ENCODE measurements at places on chromosomes 16 and 17.
A peak's percentile ranks its signal among the peaks of the same experiment; 100 is the strongest.

- H3K4me1 ChIP-seq = peaks cover 18% of the 10 kb centered on the region
- no peak for DNase-seq
- H3K36me3 ChIP-seq = peaks cover 3% of the 10 kb centered on the region
- H3K4me3 ChIP-seq = no peak overlapping the region
Measured at GRCh38 chr17:78184868-78185267, 2.0 kb downstream of the TK1 start.

GRCh38 chr16:72094266-72094610 is 591 bp downstream of the DHX38 start:
- H3K27ac ChIP-seq = peak overlapping the region; percentile 97
- no peaks in the 10 kb centered on the region for H3K27me3 ChIP-seq
- H3K4me1 ChIP-seq = peaks cover 61% of the 10 kb centered on the region
- DNase-seq = no peak
- H3K36me3 ChIP-seq = peaks cover 57% of the 10 kb centered on the region

DNA sequence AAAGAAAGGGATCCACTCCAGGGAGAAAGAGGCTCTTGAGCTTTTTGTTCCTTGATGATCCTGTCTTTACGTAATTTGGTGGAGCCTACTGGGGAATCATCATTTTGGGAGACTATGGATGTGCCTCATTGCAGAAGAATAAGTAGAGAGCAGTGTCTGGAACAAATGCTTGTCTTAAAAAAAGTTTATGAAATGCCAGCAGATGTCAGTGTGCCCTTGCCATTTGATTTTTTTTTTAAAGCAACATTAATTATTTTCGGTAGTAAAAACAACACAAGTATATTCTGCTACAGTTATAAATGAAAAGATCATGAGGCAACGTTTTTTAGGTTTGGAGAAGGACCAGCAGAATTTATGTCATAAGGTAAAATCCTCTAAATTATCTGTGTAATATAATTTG is 934.8 kb upstream of the EEF2KMT start:
- no peaks in the 10 kb centered on the region for H3K36me3 ChIP-seq
- no peaks in the 10 kb centered on the region for H3K27me3 ChIP-seq

- no peaks in the 10 kb centered on the region for H3K27me3 ChIP-seq
- no peak overlapping the region for H3K4me3 ChIP-seq
- peaks cover 11% of the 10 kb centered on the region for H3K36me3 ChIP-seq
- H3K4me1 ChIP-seq = no peaks in the 10 kb centered on the region
- no peak overlapping the region for H3K27ac ChIP-seq
Measured at GRCh38 chr16:47236716-47237115, 93.0 kb upstream of the NETO2 start.

GRCh38 chr17:80025140-80025539 is 10.5 kb downstream of the TBC1D16 start:
- H3K27me3 ChIP-seq = no peaks in the 10 kb centered on the region
- no peak overlapping the region for H3K27ac ChIP-seq
- peaks cover 3% of the 10 kb centered on the region for H3K36me3 ChIP-seq
- no peak overlapping the region for H3K4me3 ChIP-seq
- DNase-seq = no peak

DNA sequence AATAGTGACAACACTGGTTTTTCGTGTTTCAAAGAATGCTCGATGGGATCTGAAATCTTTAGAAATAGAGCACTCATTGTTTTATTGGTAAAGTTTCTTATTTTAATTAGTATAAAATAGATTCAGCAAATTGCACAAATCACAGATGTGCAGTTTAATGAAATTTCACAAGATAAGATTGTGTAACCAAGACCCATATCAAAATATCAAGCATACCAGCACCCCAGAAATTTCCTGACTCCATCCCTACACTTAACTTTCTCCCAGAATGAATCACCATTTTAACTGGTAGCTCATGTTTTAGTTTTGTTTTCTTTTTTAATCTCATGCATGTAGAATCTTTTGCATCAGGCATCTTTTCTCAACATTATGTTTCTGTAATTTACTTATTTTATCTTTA is 185.9 kb downstream of the KCNJ2 start:
- H3K27ac ChIP-seq = no peak overlapping the region
- DNase-seq = no peak
- H3K4me1 ChIP-seq = no peaks in the 10 kb centered on the region
- H3K4me3 ChIP-seq = no peak overlapping the region
- H3K36me3 ChIP-seq = no peaks in the 10 kb centered on the region
- H3K27me3 ChIP-seq = no peaks in the 10 kb centered on the region

DNA sequence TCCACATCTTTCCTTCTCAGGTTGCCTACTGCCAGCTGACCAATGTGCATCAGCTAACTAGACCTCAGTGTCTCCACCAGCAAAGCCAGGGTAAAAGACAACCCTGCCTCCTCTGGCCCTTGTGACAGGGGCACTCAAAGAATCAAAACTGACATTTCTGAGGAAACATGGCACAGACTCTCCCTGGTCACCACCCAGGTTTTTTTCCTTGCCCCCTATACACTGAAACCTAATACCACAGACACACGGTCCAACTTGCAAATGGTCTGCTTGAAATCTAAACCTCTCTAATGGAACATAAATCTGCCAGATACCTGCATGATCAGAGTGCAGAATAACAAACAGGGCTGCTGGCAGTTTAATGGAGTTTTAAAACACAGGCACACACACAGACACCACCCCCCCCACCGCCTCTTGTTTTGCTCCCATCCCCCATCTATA is 19.5 kb upstream of the CORO6 start:
- H3K27me3 ChIP-seq = no peaks in the 10 kb centered on the region
- peak overlapping the region; percentile 73 for H3K27ac ChIP-seq
- H3K36me3 ChIP-seq = peaks cover 40% of the 10 kb centered on the region
- no peak overlapping the region for H3K4me3 ChIP-seq
- DNase-seq = no peak
- H3K4me1 ChIP-seq = peaks cover 11% of the 10 kb centered on the region

DNA sequence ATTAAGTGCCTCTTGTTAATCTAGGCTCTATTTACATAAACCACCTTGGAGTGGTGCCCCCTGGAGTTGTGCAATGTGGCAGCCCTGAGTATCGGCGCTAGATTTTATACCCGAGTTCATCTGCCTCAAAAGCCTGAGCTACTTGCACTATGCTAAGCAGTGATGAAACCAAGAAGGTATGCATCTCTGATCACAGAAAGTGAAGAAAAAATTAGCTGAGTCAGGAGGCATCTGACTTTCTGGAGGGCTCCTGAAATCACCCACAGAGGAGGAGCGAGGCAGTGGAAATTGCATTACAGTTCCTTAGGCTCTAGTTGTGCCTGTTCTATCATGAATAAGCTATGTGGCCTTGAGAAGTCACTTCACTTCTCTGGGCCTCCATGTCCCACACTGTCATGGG is 80.3 kb upstream of the PSMD7 start:
- no peaks in the 10 kb centered on the region for H3K36me3 ChIP-seq
- H3K4me1 ChIP-seq = no peaks in the 10 kb centered on the region
- no peak overlapping the region for H3K27ac ChIP-seq
- peaks cover 31% of the 10 kb centered on the region for H3K27me3 ChIP-seq
- H3K4me3 ChIP-seq = no peak overlapping the region

GRCh38 chr17:15479703-15480102 is 12.3 kb upstream of the CDRT4 start:
- peaks cover 7% of the 10 kb centered on the region for H3K36me3 ChIP-seq
- H3K4me1 ChIP-seq = peaks cover 3% of the 10 kb centered on the region
- H3K4me3 ChIP-seq = no peak overlapping the region
- DNase-seq = no peak

DNA sequence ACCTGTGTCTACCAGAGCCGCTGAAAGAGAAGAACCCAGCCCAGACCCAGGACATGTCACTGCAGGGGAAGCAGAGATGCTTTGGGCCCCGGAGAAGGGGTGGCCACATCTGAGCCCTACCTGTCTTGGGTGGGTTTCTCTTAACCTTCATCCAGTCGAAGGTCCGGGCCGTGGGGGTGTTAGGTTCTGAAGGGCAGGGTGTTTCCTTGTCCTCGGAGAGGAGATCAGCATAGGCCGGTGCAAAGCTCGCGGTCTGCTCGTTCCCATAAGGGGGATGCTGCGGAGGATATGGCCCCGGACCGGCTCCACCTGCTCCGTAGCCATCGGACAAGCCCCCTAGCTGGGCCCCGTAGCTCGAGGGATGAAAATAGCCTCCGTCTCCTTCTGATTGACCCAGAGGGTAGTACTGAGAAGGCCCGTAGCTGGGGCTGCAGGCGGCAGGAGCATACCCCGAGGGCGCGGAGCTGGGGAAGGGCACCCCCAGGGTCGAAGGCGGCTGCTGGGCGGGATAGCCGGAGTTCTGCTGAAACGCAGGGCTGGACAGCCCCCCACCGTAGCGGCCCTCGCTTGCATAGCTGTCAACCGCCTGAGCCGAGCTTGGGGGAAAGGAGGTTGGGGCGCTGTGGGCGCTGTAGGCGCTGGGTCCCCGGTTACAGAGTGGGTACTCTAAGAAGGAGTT is 464 bp downstream of the HOXB1 start:
- H3K36me3 ChIP-seq = no peaks in the 10 kb centered on the region
- DNase-seq = no peak
- H3K27me3 ChIP-seq = peaks cover 29% of the 10 kb centered on the region
- no peak overlapping the region for H3K4me3 ChIP-seq

GRCh38 chr16:53872248-53873221 is 168.6 kb downstream of the FTO start:
- H3K27me3 ChIP-seq = no peaks in the 10 kb centered on the region
- peaks cover 4% of the 10 kb centered on the region for H3K4me1 ChIP-seq
- no peak overlapping the region for H3K27ac ChIP-seq
- peaks cover 11% of the 10 kb centered on the region for H3K36me3 ChIP-seq

GRCh38 chr16:84379709-84380362 is 11.5 kb downstream of the ATP2C2 start:
- no peak overlapping the region for H3K27ac ChIP-seq
- H3K4me3 ChIP-seq = no peak overlapping the region
- H3K27me3 ChIP-seq = peaks cover 72% of the 10 kb centered on the region
- H3K36me3 ChIP-seq = no peaks in the 10 kb centered on the region
- DNase-seq = no peak

- peaks cover 5% of the 10 kb centered on the region for H3K4me1 ChIP-seq
- no peak overlapping the region for H3K27ac ChIP-seq
- no peak for DNase-seq
- H3K27me3 ChIP-seq = no peaks in the 10 kb centered on the region
- H3K36me3 ChIP-seq = peaks cover 4% of the 10 kb centered on the region
- no peak overlapping the region for H3K4me3 ChIP-seq
Measured at GRCh38 chr16:75007443-75007842, 8.6 kb downstream of the ZNRF1 start.

- H3K27ac ChIP-seq = peak overlapping the region; percentile 97
- peak; percentile 40 for DNase-seq
- H3K27me3 ChIP-seq = no peaks in the 10 kb centered on the region
- H3K4me3 ChIP-seq = peak overlapping the region; percentile 92
- peaks cover 35% of the 10 kb centered on the region for H3K36me3 ChIP-seq
Measured at GRCh38 chr16:2776500-2777139, 460 bp downstream of the ELOB start.

DNA sequence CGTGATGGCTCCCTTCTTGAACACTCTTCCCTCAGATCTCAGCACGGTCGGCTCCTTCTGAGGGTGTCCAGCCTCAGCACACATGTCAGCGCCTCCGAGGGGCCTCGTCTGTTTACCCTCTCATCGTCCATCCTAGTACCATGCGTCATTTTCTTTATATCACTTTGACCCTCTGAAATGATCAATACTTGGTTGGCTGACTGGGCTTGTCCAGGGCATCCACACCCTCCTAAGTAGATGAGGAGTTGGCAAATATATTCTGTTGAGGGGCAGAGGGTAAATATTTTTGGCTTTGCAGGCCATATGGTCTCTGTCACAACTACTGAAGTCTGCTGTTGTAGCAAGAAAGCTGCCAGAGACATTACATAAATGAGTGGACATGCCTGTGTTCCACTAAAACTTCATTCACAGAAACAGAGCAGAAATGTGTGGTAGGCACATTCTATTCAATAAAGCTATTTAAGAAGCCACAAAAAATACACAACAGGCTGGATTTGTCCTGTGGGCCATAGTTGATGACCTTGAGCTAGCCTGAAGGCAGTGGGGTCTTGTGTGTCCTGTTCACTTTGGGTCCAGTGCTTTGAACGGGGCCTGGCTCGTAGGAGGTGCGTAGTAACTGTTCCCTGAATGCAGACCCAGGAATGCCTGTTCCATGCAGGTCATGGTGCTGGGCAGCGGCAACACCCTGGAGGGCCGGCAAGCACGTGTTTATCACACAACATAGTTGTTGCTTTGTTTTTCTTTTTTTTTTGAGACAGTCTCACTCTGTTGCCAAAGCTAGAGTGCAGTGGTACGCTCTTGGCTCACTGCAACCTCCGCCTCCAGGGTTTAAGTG is 185.8 kb downstream of the SNX29 start:
- H3K27me3 ChIP-seq = no peaks in the 10 kb centered on the region
- H3K4me1 ChIP-seq = peaks cover 8% of the 10 kb centered on the region
- DNase-seq = no peak
- peaks cover 3% of the 10 kb centered on the region for H3K36me3 ChIP-seq
- H3K27ac ChIP-seq = peak overlapping the region; percentile 3

- H3K4me1 ChIP-seq = peaks cover 40% of the 10 kb centered on the region
- no peak for DNase-seq
- H3K27ac ChIP-seq = peak overlapping the region; percentile 83
- peak overlapping the region; percentile 85 for H3K4me3 ChIP-seq
- H3K27me3 ChIP-seq = no peaks in the 10 kb centered on the region
Measured at GRCh38 chr17:56913353-56913866, 439 bp downstream of the TRIM25 start.

GRCh38 chr16:13324851-13325250 is 423.5 kb downstream of the SHISA9 start:
- no peaks in the 10 kb centered on the region for H3K27me3 ChIP-seq
- no peaks in the 10 kb centered on the region for H3K36me3 ChIP-seq
- no peaks in the 10 kb centered on the region for H3K4me1 ChIP-seq
- H3K27ac ChIP-seq = no peak overlapping the region

DNA sequence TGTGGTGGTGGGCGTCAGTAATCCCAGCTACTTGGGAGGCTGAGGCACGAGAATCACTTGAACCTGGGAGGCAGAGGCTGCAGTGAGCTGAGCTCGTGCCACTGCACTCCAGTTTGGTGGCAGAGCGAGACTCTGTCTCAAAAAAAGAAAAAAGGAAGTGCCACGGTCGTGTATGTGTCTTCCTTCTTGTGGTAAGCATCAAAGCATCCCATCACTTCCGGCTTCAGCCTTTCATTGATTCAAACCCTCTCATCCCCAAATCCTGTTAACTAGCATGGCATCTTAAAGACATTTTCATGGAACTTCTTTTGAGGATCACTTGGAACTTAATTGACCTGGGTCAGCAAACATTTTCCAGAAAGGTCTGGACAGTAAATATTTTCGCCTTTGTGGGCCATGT is 126.2 kb downstream of the CPPED1 start:
- H3K27me3 ChIP-seq = no peaks in the 10 kb centered on the region
- DNase-seq = no peak

DNA sequence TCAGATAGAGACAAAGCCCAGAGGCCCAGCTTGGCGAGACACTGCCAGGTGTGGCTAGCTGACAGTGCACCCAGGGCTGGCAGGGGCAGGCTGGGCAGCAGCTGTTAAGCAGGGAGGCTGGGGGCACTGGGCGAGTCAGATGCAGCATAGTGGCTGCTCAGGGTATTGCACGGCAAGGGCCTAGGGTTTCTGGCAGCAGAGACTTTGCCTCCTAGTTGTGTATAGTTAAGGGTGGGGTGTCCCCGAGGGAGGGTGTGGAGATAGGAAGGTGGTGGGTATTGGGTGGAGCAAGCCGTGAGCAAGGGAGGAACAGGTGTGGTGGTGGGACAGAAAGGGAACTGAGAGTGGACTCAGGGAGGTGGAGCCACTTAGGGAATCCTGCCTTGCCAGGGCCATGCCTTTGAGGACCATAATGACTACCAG is 66.0 kb downstream of the SMPD3 start:
- no peak for DNase-seq
- no peak overlapping the region for H3K27ac ChIP-seq
- peaks cover 15% of the 10 kb centered on the region for H3K4me1 ChIP-seq
- H3K4me3 ChIP-seq = no peak overlapping the region
- H3K27me3 ChIP-seq = no peaks in the 10 kb centered on the region

GRCh38 chr17:15431196-15431595 is 36.2 kb downstream of the CDRT4 start:
- no peak overlapping the region for H3K4me3 ChIP-seq
- H3K27me3 ChIP-seq = no peaks in the 10 kb centered on the region
- no peak overlapping the region for H3K27ac ChIP-seq
- H3K4me1 ChIP-seq = peaks cover 3% of the 10 kb centered on the region
- DNase-seq = no peak
- peaks cover 7% of the 10 kb centered on the region for H3K36me3 ChIP-seq

Measured in effector memory CD8-positive, alpha-beta T cell (primary cell).